NCI-H2029 treated with DMSO at 0.1 percent for 48 hours (cell line): ENCODE measurements at places on chromosomes 12 and 14.

- DNase-seq, result no peak
These were observed 183.5 kb downstream of the ADGRD1 start for GRCh38 chr12:131137009-131137835.

DNA sequence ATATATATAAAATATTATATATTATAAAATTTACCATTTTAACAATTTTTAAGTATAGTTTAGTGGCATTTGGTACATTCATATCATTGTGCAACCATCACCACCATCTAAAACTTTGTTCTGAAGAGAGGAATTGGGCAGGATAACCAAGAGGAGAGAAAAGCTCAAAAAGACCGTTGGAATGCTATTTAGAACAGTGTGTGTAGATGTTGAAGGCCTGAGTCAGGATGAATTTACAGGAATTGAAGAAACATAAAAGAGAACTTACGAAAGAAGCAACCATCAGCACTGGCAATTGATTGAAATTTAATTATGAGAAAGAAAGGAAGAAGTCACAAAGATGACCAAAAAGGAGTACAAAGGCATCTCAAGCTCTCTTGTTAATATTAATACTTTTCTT lies 196.9 kb upstream of the PWP1 start:
- DNase-seq, result no peak

DNA sequence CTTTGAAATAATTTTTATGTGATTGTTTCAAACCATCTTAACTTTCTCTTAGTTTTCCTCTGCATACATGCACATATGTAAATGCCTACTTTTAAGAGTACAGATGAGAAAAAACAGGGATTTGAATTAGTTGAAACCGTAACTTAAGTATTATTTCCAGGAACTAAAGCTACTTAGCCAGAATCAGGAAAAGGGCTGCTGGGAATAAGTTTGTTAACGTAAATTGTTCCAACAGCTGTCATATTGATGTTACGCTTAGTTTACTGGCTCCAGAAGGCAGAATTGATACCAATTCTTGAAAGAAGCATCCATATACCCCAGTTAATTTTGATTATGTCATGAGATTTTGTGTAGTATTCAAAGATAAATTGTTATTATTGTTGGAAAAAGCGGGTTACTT lies 17.9 kb upstream of the KLRF1 start:
- DNase-seq, result no peak

- DNase-seq, result no peak
These were observed 895 bp upstream of the PRKAB1 start for GRCh38 chr12:119666900-119667576.

GRCh38 chr14:73719791-73720190 lies 5.6 kb upstream of the PNMA1 start:
- DNase-seq, result no peak

GRCh38 chr12:84793558-84794367 lies 118.8 kb downstream of the SLC6A15 start:
- no peak for DNase-seq

DNA sequence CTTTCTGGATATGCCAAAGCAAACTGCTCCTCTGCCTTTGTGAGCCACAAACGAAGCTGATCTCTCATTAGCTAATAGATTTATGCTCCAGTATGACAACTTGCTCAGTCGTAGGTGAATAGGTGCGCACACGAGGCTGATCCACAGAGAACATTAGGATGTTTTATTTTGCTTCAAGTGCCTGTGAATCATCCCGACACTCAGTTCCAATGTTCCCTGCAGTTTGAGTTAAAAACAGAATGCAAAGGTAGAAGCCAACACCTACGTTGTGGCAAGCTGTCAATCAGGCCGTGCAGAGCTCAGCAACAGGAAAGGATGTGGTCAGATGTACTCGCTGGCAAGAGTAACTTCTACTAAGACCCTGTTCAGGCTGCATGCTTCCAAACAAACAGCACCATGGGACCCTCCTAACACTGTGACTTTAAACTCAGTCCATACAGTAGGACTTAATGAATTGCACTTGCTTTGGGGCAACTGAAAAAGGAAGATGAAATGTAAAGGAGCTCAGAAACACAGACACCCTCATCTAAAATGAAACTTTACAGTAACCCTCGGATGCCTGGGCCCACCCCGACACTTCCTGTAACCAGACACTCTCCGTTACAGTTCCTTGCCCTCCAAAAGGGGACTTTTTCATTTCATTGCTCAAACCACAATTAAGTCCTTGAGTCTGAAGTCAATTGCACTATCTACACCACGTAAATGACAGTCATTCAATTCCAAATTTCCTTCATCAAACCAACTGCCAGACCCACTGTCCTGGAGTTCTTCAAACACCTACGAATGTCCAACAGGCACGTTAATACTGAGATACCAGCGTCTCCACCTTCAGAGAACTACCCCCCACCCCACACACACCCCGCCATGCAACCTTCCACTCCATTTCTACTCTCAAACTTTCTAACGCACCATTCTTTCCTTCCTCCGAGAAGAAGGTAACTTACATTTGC lies 1.6 kb downstream of the CCDC88C start:
- no peak for DNase-seq

DNA sequence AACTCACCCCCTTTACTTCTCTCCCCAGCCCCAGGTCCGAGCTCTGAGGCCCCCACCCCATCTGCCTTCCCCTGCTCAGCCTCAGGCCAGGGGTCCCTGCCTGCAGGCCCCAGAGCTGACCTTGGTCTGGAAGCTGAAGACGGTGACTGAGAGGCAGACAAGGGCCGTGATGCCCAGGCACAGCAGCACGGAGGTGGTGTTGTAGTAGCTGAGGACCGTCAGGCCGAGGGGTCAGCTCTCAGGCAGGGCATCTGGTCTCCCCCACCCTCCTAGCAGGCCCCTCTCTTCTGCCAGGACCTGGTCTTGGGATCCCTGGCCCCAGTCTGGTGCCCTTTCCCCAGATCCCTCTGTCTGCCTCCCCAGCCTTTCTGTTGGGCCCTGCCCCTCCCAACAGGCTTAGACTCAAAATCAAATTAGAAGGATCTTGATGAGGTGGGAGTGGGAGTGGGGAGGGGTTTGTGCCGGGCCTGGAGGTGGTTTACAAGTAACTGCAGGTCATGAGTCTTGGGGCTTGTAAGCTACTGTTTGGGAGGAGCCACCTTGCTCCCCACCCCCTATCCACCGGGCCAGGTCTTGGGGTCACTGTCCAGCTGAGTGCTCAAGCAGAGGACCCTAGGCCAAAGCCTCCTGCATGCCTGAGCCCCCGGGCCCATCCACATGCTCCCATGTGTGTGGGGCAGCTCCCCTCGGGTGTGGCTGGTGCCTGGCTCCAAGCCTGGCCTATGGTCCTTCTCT lies 14.2 kb downstream of the FAIM2 start:
- DNase-seq, result no peak

DNA sequence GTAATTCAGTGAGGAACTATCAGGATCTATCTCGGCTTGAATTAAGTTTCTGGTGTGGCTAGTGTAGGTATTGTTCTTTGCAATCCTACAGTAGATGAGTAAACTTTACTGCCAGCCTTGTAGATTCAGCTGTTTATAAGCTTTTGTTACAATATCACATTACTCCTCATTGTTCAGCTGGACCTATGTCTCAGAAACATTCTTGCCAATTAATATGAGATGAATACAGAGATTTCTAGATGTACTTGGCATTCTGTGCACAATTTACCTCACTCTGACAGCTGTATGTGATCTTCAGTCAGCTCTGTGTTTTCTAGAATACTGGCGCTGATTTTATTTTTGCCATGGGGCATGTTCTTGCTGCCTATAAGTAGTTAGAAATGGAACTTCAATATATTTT lies 55.7 kb downstream of the METTL25 start:
- DNase-seq, result no peak

DNA sequence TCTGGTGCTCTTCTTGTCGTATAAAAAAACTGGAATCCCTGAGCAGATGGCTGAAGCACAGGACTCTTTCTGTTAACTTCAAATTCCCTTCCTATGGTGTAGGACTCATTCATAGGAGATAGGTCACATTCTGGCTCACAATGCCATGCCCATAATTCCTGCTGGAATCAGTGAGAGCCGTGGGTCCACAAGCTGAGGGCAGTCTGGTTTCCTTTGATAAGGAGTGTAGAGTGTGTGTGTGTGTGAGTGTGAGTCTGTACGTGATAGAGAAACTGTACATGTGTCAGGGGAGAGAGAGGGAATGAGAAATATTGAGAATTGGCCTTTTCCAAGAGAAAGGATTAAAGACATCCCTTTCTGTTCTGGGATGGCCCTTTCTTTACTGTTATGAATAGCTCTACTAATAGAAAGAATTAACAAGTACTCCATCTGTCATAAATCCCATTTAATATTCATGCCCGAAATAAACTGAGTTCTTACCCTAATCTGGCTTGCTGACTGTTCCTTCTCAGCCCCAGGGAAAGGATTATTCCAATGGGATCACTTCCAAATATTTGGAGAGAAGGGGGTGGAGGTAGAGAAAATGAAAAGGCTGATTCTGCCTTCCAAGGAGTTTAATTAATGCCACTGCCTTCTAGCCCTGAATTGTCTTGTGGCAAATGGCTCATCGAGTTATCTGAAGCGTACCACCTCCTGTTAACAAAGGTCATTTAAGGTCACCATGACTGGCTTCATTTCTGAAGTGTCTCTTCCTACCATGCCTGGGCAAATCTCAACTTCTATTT lies 79.0 kb downstream of the TMX1 start:
- no peak for DNase-seq
